Bone marrow (tissue), 2 donors: ENCODE measurements at places on chromosomes 4 and X.

DNA sequence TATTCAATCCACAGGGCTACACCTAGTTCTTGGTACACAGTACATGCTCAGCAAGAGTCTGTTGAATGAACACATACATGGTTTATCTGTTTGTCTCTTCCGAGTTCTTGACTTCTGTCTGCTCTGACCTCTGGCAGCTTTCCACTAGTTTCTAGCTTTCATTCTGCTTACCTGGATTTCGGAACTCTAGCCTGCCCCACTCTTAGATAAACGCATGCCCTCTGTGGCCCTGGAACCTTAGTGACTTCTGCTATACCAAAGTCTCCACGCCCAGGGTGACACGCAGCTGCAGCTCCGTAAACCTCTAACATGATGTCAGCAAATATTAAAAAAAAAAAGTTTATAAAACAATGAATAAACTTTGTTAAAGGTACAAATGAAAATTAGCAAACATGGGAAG, 1.3 kb upstream of the SLC25A4 start:
- no peak for DNase-seq

- DNase-seq: no peak
These were observed 64.7 kb upstream of the RPL34 start for GRCh38 chr4:108555701-108556100.

GRCh38 chrX:110667706-110668105, 127.9 kb downstream of the CHRDL1 start:
- DNase-seq: no peak

DNA sequence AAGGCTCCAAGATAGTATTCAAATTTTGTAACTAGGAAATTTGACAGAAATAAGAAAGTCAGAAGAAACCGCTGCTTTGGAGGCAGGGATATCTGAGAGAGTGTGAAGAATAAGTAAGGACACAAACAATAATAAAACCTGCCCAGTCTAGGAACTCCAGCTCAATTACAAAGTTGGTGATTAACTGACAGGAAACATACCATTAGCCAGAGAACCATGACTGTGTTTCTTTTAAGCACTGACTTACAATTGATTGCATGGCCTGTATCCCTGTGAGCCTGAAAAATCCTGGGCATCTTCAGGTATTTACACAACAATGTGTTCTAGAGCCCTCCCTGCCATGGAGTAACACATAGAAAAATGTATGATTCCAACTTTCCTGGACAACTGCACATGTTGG, 127.4 kb downstream of the GRIA3 start:
- no peak for DNase-seq

GRCh38 chr4:156633847-156634246, 337.8 kb downstream of the PDGFC start:
- DNase-seq: no peak

DNA sequence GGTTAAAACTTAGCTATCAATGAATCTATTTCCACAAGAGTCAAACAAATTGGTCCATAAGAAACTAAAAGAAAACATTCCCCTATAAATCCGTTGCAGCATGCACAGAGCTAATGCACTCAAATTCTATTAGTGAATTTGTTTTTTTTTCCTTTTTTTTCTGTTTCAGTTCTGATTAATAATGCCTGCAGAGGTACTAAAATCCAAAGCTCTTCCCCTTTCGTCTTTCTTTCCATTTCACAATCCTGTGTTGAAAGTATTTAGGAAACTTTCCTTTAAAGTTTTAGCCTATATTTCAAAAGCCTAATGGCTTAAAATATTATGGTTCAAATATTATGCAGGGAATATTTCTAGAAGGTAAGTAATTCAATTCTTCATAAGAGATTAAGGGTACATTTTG, 45.9 kb upstream of the VEGFD start:
- DNase-seq: no peak
